Activated naive CD4-positive, alpha-beta T cell treated with anti-CD3 and anti-CD28 coated beads for 36 hours (primary cell): ENCODE measurements at places on chromosomes 2 and 18. TPM values are rescaled to one million over a fixed set of nuclear protein-coding genes. Genes with fewer than 3 reads are reported as not detected.

Gene SPEG
- total RNA-seq: 1.3 TPM

Gene DSEL
- 0.10 TPM for total RNA-seq

Gene NEMP2
- 34.2 TPM for total RNA-seq

Gene DIS3L2
- total RNA-seq: 32.4 TPM

Gene C1GALT1C1L
- total RNA-seq: not detected

Gene PTPRM
- total RNA-seq: 4.3 TPM
